Occipital lobe (tissue), 3 donors: ENCODE measurements at places on chromosomes 5 and 9. TPM values are rescaled to one million over a fixed set of nuclear protein-coding genes. Genes with fewer than 3 reads are reported as not detected.

Gene PCDHGB3
- 12.3 TPM for total RNA-seq

Gene SPATA31C1
- total RNA-seq, result not detected

Gene CFAP157
- 0.16 TPM for total RNA-seq

Gene F2RL2
- total RNA-seq, result 0.31 TPM

Gene WWC1
- 116 TPM for total RNA-seq

Gene TMEM215
- total RNA-seq, result 1.1 TPM

Gene BTNL8
- total RNA-seq, result not detected

Gene CDK7
- 57.4 TPM for total RNA-seq

Gene INSL4
- total RNA-seq, result not detected

Gene STC2
- total RNA-seq, result 0.31 TPM

Gene MGAT1
- total RNA-seq, result 28.7 TPM

Gene AK8
- 1.1 TPM for total RNA-seq

Gene HEXB
- 22.5 TPM for total RNA-seq

Gene DMRT3
- 0.16 TPM for total RNA-seq

Gene PAX5
- total RNA-seq, result not detected

Gene C9orf50
- total RNA-seq, result not detected

Gene IL4
- not detected for total RNA-seq

Gene MRPL50
- 55.8 TPM for total RNA-seq

Gene SPINK4
- total RNA-seq, result not detected

Gene LAMC3
- total RNA-seq, result 3.0 TPM

Gene C9
- not detected for total RNA-seq

Gene SLC6A19
- not detected for total RNA-seq

Gene FOXD4
- 0.47 TPM for total RNA-seq

Gene SOWAHA
- 5.1 TPM for total RNA-seq

Gene ENHO
- total RNA-seq, result 37.6 TPM

Gene LCN1
- not detected for total RNA-seq

Gene PTGR1
- total RNA-seq, result 10.6 TPM

Gene QRFP
- total RNA-seq, result not detected

Gene FIBCD1
- total RNA-seq, result 1.4 TPM
